Subcutaneous adipose tissue (tissue), 4 donors: ENCODE measurements at places on chromosomes 6 and 20. TPM values are rescaled to one million over a fixed set of nuclear protein-coding genes. Genes with fewer than 3 reads are reported as not detected.

IRF4 gene
- 11.9 TPM for total RNA-seq

ZNF76 gene
- total RNA-seq, result 26.6 TPM

EFCAB8 gene
- not detected for total RNA-seq

PACSIN1 gene
- not detected for total RNA-seq

FILIP1 gene
- 5.4 TPM for total RNA-seq

BRD2 gene
- total RNA-seq, result 154 TPM

SNX5 gene
- total RNA-seq, result 117 TPM

ZNF831 gene
- 0.19 TPM for total RNA-seq

CCDC170 gene
- 8.8 TPM for total RNA-seq

REM1 gene
- 1.8 TPM for total RNA-seq

LY6G6D gene
- total RNA-seq, result not detected

ZNF292 gene
- total RNA-seq, result 39.4 TPM

PLTP gene
- total RNA-seq, result 135 TPM

CLVS2 gene
- total RNA-seq, result not detected

SEC23B gene
- 35.9 TPM for total RNA-seq

MAP7 gene
- 4.6 TPM for total RNA-seq

BPIFB2 gene
- not detected for total RNA-seq

EEF1A2 gene
- not detected for total RNA-seq

POPDC3 gene
- total RNA-seq, result 1.1 TPM

C4B gene
- total RNA-seq, result 17.3 TPM

CASS4 gene
- total RNA-seq, result 0.94 TPM
